Right atrium auricular region (tissue), 2 donors: ENCODE measurements at places on chromosomes 1 and 21.

GRCh38 chr1:117433943-117434342 lies 66.7 kb downstream of the MAN1A2 start:
- DNase-seq: no peak

- no peak for DNase-seq
These were observed 2.2 kb downstream of the GPR153 start for GRCh38 chr1:6258675-6259074.

DNA sequence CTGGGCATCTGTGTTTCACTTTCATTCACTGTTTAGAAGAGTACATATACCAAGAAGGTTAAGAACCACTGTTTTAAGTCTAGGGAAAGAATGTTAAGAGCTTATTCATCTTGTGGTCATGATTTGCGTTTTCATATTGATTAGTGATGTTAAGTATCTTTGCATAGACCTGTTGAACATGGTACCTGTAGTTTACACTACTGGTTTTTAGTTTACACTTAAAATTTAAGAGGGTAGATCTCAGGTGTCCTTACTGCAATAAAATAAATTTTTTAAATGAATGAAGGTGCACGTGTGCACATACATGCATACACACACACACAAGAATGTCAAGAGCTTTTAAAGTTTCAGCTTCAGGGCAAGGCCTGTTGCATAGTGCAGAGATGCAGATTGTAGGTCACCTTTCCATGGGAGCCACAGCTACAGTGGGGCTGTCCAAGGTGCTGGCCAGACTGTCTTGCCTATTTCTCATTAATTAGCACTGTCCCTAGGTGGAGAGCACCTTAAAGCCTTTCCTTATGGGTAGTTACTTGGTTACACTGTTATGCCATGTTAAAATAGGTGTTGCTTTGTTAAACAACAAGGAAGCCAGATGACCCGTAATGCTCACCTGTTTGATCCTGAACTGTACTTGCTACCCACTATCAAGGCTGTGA lies 543.0 kb upstream of the DAB1 start:
- no peak for DNase-seq

- no peak for DNase-seq
These were observed 133.1 kb downstream of the AJAP1 start for GRCh38 chr1:4787551-4787950.

- no peak for DNase-seq
These were observed 81.1 kb downstream of the KIAA0319L start for GRCh38 chr1:35475856-35476674.

- no peak for DNase-seq
These were observed 1.2 kb downstream of the MTF2 start for GRCh38 chr1:93080179-93080823.

DNA sequence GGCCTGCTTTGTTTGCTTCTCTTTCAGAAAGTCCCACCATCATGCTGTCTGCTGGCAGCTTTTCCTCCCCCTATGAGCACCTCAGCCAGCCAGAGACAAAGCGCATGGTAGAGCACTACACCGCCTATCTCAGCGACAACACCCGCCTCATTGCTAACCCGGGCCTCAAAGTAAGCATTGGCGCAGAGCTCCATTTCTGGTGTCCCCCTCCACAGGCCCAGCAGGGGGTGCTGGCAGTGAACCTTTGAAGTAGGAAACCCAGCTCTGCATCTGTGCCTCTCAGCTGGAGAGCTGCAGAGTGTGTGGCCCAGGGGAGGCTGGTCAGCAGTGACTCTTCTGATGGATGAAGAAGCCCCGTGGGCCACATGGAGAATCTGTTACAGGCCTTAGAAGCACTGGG lies 81.2 kb upstream of the RAVER2 start:
- no peak for DNase-seq
